Activated T-cell treated with anti-CD3 and anti-CD28 coated beads, Interleukin-2, amount 50 U/mL, for 72 hours (primary cell): ENCODE measurements at places on chromosomes 7 and 10.

DNA sequence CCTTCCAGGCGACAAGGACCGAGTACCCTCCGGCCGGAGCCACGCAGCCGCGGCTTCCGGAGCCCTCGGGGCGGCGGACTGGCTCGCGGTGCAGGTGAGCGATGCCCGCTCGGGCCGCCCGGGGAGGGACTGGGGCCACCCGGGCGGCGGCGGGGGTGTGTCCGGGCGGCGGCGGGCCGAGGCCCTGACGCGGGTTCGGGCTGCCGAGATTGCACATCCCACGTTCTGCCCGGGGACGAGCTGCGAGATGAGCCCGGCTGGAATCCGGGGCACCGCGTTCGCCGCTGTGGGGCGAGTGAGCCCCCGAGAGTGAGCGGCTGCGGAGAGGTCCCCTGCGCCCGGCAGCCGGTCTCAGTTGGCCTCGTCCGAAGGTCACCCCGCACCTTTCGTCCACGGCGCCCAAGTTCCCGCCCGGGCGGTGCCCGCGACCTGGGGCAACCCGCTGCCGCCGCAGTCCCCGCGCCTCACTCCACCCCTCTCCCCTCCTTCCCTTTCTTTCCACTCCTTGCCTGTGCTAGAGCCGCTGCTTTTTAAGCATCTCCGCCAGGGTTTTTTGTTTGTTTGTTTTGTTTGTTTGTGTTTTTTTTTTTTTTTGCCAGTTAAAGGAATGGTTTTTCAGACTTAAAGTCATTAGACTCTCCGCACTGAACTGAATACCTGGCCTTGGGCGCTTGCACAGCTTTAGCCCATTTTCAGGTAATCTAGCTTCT lies 515 bp downstream of the RALA start:
- peak; percentile 42 for DNase-seq

- no peak for DNase-seq
These were observed 280.5 kb downstream of the ELFN1 start for GRCh38 chr7:1950452-1951158.

GRCh38 chr10:118840071-118840775 lies 85.5 kb upstream of the CACUL1 start:
- peak; percentile 80 for DNase-seq

GRCh38 chr7:99363286-99363685 lies 11.2 kb upstream of the ARPC1B start:
- no peak for DNase-seq

- no peak for DNase-seq
These were observed 124.9 kb downstream of the CYP26A1 start for GRCh38 chr10:93198401-93199131.

GRCh38 chr10:128310971-128311658 lies 184.9 kb upstream of the MKI67 start:
- no peak for DNase-seq

DNA sequence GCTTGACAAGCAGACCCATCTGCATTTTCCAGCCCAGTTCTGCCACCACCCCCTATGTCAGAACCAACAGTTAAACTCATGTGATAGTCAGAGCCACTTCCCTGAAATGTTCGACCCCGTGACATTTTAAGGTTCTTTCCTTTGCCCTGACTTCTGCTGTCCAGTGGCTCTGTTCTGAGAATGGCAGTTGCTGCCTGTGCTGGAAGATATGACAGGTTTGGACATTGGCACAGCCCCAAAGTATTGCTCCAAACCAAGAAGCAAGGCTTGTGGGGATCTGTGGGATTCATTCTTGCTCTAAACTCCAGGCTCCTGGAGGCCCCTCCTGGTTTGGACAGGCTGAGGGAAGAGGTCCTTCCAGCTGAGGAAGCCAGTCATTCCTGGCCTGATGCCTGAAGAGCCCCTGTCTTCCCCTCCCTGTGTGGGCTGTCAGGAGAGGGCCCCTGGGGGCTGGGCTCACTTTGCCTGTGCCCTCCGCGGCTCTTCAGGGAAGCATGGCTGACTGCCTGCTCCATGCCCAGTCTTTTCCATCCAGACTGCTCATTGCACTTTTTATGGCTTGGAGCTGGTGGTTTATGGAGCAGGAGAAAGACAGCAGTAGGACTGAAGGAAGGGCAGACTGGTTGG lies 138.0 kb downstream of the CDH23 start:
- DNase-seq, result no peak

- DNase-seq, result no peak
These were observed 16.7 kb upstream of the FRA10AC1 start for GRCh38 chr10:93718937-93719725.

DNA sequence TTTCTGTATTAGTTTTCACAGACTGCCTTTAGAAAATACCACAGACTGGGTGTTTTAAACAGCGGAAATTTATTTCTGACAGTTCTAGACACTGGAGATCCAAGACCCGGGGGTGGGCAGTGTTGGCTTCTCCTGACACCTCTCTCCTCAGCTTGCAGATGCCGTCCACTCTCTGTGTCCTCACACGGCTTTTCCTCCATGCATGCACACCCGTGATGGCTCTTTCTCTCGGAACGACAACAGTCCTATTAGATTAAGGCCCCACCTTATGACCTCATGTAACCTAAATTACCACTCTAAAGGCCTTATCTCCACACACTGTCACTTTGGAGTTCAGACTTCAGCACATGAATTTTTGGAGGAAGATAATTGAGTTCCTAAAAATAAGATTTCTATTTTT lies 142.9 kb upstream of the VWC2 start:
- no peak for DNase-seq

DNA sequence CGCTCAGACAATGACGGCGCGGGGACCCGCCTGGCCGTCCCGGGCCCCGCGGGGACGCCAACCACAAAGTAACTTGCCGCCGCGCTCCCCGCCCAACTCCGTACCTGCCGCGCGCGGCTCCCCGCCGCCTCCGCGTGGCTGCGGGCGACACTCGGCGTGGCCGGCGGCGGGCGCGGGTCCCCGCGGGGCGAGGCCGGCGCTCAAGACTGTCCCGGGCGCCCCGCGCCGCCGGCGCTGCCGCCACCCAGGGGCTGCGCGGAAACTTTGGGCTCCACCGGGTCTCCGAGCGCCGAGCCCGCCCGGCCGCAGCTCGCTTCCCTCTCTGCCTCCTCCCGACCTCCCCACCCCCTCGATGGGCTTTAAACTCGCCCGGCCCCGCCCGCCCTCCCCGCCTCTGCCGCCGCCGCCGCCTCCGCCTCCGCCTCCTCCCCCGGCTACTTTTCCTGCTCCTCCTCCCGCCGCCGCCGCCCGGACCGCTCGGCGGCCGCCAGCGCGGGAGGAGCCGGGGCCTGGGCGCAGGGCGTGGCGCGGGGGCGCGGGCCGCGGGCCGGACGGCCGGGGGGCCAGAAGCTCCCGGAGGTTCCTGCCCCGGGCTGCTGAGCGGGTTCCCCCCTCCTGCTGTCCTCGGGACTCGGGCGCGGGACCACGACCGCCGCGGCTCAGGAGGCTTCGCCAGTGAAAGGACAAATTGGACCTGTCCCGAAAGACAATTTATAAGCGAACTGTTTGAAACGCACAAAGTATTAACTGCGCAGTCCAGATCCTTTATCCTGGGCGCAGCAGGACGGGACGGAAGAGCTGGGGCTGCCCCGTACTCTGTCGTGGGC lies 10.6 kb upstream of the GRB10 start:
- peak; percentile 36 for DNase-seq

GRCh38 chr7:127380479-127380878 lies 12.0 kb downstream of the ZNF800 start:
- no peak for DNase-seq

DNA sequence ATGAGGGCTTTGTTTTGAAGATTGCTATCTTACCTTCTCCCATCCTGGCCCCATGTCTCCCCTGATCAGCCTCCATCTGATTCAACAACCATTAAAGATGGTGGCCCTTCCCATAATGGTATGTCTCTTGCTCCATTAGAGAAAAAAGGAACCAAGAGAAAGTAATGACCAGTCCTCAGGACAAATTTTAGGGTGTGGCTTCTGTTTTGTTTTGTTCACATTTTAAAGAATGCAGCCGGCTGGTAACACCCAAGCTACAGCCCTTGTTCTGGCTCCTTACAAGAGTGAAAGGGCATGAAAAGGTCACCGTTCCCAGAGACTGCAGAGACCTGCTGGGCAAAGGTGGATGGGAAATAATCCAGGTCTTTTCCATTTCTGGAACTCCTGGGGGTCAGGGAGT lies 287.9 kb upstream of the NEBL start:
- no peak for DNase-seq

DNA sequence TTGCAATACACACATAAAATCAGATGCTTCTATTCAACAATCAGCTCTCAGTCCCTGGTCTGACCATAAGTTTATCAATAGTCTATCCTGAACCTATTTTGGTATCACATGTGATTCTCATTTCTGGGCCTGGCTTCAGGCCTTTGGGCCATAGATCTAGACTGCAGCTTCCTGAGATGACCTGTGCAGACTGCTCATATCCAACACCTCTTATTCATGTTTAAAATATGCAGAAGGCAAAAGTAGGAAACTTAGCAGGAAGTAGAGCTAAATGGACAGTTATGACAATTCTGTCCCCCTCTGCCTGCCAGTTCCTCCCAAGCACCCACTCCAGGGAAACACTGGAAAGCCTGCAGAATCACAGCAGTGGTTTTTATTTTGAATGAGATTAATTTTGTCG lies 53.3 kb downstream of the C7orf25 start:
- DNase-seq, result no peak

DNA sequence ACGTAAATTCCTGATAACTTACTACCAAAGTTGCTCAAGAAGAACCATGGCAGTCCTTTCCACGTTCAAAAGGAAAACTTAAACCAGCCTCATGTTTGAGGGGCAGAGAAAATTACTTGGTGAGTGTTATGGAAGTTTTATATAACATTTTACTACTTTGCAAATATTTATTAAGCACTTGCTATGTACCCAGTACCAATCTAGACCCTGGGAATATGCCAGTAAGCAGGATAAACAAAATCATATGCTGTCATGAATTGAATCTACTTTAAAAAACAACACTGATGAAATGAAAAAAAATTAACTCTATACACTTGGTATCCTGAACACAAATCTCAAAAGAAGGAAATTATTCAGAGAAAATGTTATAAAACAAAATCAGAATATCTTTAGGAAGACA lies 46.1 kb downstream of the NCAPG2 start:
- no peak for DNase-seq

DNA sequence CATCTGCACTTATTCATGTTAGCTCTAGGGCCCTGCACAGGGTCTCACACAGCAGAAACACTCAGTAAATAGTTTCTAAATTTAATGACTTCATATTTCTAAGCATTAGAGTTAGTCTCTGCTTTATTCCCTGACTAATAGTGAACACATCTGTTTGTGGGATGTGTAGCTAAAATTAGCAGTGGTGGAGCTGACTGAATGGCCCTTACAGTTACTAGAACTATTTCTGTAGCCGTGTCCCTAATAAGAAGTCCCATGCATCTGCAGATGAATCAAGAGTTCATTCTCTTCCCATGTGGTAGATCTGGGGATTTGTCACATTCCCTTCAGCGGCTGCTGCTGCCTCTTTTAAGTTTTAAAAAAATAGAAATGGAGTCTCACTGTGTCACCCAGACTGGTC lies 11.7 kb downstream of the MAP3K8 start:
- DNase-seq, result no peak

DNA sequence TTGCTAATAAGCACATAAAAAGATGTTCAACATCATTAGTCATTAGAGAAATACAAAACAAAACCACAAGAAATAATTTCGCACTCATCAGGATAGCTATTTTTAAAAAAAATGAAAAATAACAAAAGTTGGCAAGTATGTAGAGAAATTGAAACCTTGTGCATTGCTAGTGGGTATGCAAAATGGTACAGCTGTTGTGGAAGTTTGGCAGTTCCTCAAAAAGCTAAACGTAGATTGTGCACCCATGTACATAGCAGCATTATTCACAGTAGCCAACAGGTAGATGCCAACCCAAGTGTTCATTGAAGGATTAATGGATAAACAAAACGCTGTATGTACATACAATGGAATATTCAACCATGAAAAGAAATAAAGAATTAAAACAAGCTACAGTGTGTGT lies 35.3 kb upstream of the STARD3NL start:
- no peak for DNase-seq
